Activated CD4-positive, alpha-beta T cell treated with anti-CD3 and anti-CD28 coated beads for 36 hours (primary cell): ENCODE measurements at places on chromosomes 2 and 18. TPM values are rescaled to one million over a fixed set of nuclear protein-coding genes. Genes with fewer than 3 reads are reported as not detected.

The SAG gene
- not detected for total RNA-seq

The CRYGC gene
- total RNA-seq, result not detected

- H3K4me1 ChIP-seq, result peaks cover 12% of the 10 kb centered on the region
- H3K27me3 ChIP-seq, result peaks cover 25% of the 10 kb centered on the region
- H3K36me3 ChIP-seq, result no peaks in the 10 kb centered on the region
- peak overlapping the region; percentile 11 for H3K4me3 ChIP-seq
Measured at GRCh38 chr2:239441261-239442078, 40.6 kb upstream of the HDAC4 start.

- DNase-seq, result no peak
- H3K4me1 ChIP-seq, result no peaks in the 10 kb centered on the region
- H3K4me3 ChIP-seq, result no peak overlapping the region
- H3K27me3 ChIP-seq, result peaks cover 2% of the 10 kb centered on the region
Measured at GRCh38 chr2:119276864-119277263, 53.2 kb downstream of the STEAP3 start.

The CYP1B1 gene
- 6.3 TPM for total RNA-seq

GRCh38 chr2:236728916-236729670 is 159.5 kb downstream of the ACKR3 start:
- H3K27me3 ChIP-seq, result peaks cover 1% of the 10 kb centered on the region
- H3K27ac ChIP-seq, result no peak overlapping the region
- H3K36me3 ChIP-seq, result no peaks in the 10 kb centered on the region
- no peak overlapping the region for H3K4me3 ChIP-seq
- H3K4me1 ChIP-seq, result no peaks in the 10 kb centered on the region
- DNase-seq, result no peak

The METTL4 gene
- 12.8 TPM for total RNA-seq
